ENCODE measurements at places on chromosomes 16 and 17. TPM values are rescaled to one million over a fixed set of nuclear protein-coding genes. Genes with fewer than 3 reads are reported as not detected.

GRCh38 chr17:83085103-83085502 is 5.7 kb downstream of the METRNL start:
- no peak for DNase-seq

- DNase-seq, result no peak
These were observed 49.7 kb upstream of the ANKFY1 start for GRCh38 chr17:4313221-4314114.

- no peak for DNase-seq
These were observed 272.3 kb downstream of the FOXL1 start for GRCh38 chr16:86850670-86851069.

Gene TP53TG3B
- not detected for total RNA-seq

Gene RTN4RL1
- 5.0 TPM for total RNA-seq

Gene MYH1
- not detected for total RNA-seq

Gene TNP2
- total RNA-seq, result not detected

Gene FAM222B
- 26.5 TPM for total RNA-seq

Measured in right atrium auricular region (tissue), 2 donors.